ENCODE measurements at places on chromosomes 5 and 9.
A peak's percentile ranks its signal among the peaks of the same experiment; 100 is the strongest.

DNA sequence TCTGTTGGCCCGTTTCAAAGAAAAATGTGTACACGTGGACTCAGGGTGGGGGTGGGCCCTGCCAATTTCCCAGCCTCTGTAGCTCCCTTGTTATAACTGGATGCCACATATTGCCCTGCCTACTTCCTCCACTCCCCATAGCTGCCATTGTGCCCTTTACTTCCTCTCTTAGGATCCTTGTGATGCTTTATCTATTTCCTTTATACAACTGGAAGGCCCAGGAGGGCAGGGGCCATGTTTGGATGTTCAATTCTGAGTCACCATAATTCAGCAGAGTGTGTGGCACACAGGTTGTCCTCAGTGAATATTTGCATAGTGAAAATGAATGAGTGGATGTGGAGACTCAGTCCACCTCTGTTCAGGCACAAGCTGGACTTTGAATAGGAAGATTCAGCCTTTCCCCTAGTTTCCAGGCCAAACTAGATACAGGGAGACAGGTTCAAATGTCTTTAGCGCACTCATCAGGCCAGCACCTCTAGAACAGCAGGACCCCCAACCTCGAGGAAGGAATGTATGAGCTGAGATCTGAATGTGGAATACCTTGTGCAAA is 10.6 kb upstream of the FEM1C start:
- DNase-seq = no peak

DNA sequence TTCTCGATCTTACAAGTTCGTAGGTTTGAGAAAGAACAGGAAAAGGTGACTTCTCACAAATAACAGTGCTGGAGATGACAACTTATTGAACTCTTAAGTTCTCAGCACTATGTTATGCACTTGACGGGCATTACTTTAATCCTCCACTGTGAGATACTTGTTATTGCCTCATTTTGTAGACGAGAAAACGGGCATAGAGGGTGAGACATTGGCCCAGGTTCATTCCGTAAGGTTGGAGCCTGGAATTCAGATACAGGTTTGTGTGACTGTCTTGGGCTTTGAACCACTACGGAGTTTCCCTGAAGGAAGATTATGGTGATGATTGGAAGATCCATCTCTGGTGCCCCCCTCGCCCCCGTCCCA is 657 bp downstream of the MAT2B start:
- DNase-seq = no peak

- DNase-seq = no peak
Measured at GRCh38 chr5:180294411-180294810, 2.5 kb upstream of the MAPK9 start.

DNA sequence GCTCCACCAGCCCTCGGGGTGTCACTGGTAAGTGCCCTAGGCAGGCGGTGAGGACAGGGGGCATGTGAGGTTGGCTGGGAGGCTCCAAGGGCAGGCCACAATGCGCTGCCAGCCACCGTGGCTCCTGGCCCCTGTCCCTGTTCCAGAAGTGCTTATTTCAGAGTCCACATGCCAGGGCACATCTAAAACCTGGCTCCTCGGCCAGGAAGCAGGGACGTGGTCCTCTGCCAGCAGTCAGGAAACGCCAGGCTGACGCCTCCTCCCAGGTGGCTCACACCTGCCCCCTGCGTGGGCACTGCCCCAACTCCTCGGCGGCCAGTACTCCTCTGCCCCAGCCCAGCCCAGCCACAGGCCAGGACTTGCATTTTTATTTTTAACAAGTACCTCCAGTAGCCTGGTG is 68.5 kb downstream of the SECISBP2 start:
- no peak for DNase-seq

GRCh38 chr5:170491479-170491878 is 12.3 kb upstream of the KCNIP1 start:
- no peak for DNase-seq

DNA sequence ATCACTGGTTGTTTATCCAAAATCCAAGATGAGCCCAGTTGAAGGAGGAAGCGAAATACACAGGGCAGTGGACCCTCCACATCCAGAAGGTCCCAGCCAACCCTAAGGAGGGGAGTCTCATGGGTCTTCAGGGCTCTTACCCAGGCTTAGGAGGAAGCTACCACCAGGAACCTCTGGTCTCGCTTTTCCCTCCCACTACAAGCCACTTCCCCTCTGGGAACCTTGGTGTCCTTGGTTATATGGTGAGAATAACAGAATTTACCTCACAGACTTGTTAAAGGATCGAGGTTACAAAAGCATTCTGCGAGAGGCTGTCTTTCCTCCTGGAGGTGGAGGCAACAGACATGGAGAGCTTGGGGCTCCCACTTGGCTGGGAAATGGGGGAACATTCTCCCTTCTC is 3.4 kb downstream of the HIGD2A start:
- DNase-seq = no peak

GRCh38 chr5:38719916-38720315 is 125.9 kb upstream of the OSMR start:
- DNase-seq = no peak

- DNase-seq = no peak
Measured at GRCh38 chr9:38412751-38413150, 11.5 kb downstream of the IGFBPL1 start.

DNA sequence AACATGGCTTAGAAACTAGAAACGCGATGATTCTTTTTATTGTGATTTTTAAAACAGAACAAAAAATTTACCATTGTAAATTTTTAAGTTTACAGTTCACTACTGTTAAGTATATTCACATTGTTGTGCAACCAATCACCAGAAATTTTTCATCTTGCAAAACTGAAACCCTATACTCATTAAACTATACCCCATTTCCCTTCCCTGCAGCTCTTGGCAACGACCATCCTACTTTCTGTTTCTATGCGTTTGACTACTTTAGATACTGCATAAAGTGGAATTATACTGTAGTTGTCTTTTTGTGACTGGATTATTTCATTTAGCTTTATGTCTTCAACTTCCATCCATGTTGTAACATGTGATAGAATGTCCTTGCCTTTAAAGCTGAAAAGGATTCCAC is 52.5 kb downstream of the SPOCK1 start:
- no peak for DNase-seq

GRCh38 chr5:140443-140829 is 48.5 kb downstream of the PLEKHG4B start:
- no peak for DNase-seq

DNA sequence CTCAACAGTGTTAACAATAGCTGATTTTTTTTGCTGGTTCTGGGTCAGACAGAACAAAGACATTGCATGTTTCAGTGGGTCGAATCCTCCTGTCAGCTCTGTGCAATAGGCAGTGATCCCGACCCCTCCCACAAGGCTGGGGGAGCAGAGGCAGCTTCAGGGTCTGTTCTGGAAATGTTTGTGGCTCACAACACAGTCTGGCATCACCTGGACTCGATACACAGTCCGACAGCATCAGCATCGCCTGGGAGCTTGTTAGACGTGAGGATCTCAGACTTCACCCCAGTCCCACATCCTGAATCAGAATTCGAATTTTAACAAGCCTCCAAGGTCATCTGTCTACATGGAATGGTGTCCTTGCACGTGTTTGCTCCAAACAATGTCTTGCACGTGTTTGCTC is 384.7 kb downstream of the IRX2 start:
- DNase-seq = no peak

- DNase-seq = no peak
Measured at GRCh38 chr5:78644741-78645300, 3.8 kb downstream of the LHFPL2 start.

GRCh38 chr9:37187713-37188439 is 67.5 kb downstream of the ZCCHC7 start:
- DNase-seq = no peak

DNA sequence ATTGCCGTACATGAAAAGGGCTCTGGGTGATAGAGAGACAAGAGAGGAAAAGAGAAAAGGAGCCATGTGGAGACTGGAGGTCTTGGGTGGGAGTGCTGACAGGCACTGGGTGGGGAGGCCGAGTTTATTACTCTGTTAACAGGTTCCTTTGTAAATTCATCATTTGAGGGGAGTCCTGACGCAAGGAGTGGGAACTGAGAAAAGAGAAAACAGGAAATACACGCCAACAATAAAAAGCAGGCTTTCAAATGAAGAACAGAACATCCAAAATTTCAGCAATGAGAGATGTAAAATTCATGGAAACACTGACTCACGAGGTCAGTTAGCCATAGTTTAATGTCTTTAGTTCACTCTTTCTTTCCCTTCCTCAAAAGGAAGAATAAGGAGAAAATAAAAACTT is 342.8 kb downstream of the TMEM167A start:
- no peak for DNase-seq

- no peak for DNase-seq
Measured at GRCh38 chr9:133948561-133949485, 43.3 kb downstream of the VAV2 start.

- no peak for DNase-seq
Measured at GRCh38 chr5:29134418-29134817, 2059.1 kb upstream of the CDH6 start.

DNA sequence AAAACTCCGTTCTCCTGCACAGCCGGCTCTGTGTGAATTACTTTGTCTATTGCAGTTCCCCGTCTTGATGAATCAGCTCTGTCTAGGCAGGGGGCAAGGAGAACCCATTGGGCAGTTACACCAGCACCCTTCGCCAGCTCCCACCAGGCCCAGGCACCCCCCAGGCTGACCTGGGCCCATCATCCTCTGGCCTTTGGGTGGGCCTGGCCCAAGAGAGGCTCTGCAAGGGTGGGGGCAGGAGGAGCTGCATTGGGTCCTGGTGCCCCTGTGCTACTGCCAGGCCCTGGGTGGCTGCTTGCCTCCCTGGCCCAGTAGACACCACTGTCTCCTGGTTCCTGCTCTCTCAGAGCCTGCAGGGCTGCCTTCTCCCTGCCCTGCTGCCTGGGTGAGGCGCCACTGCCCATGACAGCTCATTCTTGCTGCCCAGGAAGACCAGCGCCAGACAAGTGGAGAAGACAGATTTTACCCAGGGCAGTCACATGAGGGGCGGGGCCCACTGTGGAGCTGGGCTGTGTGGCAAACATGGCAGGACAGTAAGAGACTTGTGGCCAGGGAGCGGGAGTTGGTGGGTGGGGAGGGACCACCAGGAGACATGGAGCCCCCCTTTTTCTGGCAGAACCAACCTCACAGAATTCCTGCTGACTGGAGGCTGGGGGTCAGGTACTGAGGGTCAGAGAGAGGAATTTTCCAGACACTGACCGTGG is 67.2 kb downstream of the MRPL36 start:
- no peak for DNase-seq

GRCh38 chr9:100472788-100473275 is at the start of gene TMEFF1:
Gene TMEFF1, plus strand, starts transcription at chr9:100473149. Its CDS starts 396 bp downstream, at chr9:100473545.
- DNase-seq = peak; percentile 38

- DNase-seq = no peak
Measured at GRCh38 chr9:134635351-134636148, 6.1 kb upstream of the COL5A1 start.

DNA sequence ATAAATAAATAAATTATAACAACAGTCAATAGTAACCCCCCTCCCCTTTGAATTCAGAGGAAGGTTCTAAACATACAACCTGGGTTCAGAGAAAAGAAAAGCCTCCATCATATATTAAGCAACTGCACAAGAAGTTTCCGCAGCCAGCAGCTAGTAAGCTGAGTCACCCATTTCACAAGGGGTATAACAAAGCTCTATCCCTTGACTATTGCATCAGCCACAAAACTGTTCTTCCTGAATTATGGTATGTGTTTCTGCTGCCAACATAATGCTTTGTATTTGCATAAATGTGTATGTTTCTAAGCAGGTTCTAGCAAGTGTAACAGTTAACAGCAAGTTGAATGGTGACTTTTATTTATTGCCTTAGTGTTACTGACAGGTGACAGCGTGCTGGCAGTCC is 6.8 kb upstream of the CEP120 start:
- DNase-seq = no peak

DNA sequence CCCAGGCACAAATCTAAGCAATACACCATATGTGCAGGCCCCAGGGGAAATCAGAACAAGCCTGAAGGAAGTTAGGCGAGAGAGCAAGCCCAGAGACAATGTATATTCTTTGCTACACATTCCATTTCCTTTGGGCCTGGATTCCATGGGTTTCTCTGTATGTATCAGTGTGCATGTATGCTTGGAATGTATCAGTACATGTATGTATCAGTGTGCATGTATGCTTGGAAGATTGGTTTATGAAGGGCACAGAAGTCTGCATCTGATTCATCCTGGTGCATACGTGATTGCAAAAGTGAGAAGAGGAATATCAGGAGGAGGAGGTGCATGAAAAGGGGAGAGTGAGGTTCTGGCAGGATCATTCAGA is 232.6 kb upstream of the ANKRD55 start:
- no peak for DNase-seq

DNA sequence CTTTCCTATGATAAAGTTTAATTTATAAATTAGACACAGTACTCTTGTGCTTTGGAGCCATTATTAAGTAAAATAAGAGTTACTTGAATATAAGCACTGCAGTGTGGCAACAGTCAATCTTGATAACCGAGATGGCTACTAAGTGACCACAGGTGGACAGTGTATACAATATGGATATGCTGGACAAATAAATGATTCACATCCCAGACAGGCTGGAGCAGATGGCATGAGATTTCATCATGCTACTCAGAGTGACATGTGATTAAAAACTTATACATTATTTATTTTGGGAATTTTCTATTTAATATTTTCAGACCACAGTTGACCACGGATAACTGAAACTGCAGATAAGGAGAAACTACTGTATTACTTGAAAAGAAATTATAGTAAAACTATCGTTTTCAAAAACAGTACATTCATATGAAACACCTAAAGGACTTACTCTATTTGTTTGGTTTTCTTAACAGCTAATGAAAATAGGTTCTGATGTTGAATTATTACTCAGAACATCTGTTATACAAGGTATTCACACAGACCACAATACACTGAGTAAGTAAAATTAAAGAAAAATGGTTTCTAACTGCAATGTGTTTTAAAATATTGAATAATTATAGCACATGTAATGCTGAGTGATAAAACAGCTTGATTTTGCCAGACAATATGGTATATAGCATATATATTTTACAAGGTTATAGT is 16.0 kb downstream of the LYRM7 start:
- DNase-seq = no peak

DNA sequence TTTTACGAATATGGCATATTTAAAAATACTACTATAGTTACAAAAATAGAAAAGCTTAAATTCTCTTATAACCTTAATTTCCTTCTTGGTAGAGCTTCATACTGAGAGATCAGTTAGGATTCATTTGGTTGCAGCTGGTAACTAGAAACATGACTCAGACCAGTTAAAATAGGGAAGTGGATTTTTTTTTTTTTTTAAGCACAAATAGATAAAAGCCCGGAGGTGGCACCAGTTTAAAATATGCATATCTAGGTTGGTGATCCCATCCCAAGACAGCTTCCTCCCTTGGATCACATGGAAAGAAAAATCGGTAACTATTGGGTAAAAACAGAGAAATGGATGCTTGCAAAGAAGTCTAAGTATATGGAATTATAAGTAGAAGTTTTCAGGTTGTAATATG is 1634.3 kb downstream of the MAT2B start:
- no peak for DNase-seq

DNA sequence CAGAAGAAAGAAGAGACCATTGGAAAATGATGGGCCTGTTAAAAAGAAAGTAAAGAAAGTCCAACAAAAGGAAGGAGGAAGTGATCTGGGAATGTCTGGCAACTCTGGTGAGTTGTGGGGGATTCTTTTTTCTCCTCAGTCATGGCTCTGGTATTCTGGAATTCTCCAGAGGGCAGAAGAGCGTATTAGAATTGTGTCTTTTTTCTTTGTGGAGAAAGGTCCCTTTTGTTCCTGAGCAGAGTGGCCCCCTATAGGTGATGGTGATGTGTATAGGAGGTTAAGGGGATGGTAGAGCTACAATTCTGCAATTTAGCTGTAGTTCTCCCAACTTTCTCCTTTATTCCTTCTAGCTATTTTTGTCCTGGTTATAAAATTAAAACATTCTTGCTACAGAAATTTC is 1.6 kb upstream of the DHFR start:
- DNase-seq = no peak
